Natural killer cell treated with Interleukin-12 subunit alpha and Interleukin-12 subunit beta and Interleukin-15 and Interleukin-18, amount 100 ng/mL, for 72 hours (primary cell): ENCODE measurements at places on chromosomes 3 and 15. TPM values are rescaled to one million over a fixed set of nuclear protein-coding genes. Genes with fewer than 3 reads are reported as not detected.

The LHFPL4 gene
- not detected for total RNA-seq

The CHCHD6 gene
- 13.3 TPM for total RNA-seq

The TMC3 gene
- total RNA-seq, result not detected

The ATP2B2 gene
- total RNA-seq, result not detected

The CAV3 gene
- not detected for total RNA-seq

The RETNLB gene
- total RNA-seq, result not detected

The CEMIP gene
- 0.19 TPM for total RNA-seq

The KLHL24 gene
- 9.8 TPM for total RNA-seq

The ADGRG7 gene
- total RNA-seq, result not detected

The TRH gene
- not detected for total RNA-seq

The ACVR2B gene
- total RNA-seq, result 3.1 TPM

The RTP4 gene
- 6.7 TPM for total RNA-seq

The CXCR6 gene
- 5.3 TPM for total RNA-seq

The TMCC1 gene
- 21.5 TPM for total RNA-seq

The ZPLD1 gene
- not detected for total RNA-seq

- peaks cover 8% of the 10 kb centered on the region for H3K36me3 ChIP-seq
- H3K27me3 ChIP-seq, result no peaks in the 10 kb centered on the region
- peak overlapping the region; percentile 98 for H3K27ac ChIP-seq
Observed at GRCh38 chr15:58517252-58517681, 85.5 kb downstream of the LIPC start.

GRCh38 chr3:111582120-111582474, 13.0 kb downstream of the ZBED2 start:
- no peaks in the 10 kb centered on the region for H3K27me3 ChIP-seq
- H3K27ac ChIP-seq, result peak overlapping the region; percentile 62
- peaks cover 67% of the 10 kb centered on the region for H3K36me3 ChIP-seq
- no peak overlapping the region for H3K4me3 ChIP-seq
- DNase-seq, result no peak

DNA sequence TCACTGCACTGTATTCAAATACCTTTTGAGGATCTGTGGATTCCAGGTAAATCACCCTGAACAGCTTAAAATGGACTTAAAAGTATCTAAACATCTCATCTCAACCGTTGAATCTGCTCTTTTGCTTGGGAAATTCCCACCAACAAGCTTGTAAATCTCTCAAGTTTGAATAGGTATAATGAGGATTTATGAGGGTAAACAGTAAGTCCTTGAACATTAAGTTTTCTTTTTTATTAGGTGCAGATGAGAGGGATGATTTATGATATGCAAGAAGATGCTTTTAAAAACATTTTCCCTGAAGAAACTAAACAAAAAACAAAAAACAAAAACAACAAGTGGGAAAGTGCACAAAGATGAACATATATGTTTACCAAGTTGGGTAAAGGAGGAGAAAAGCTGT, 290.6 kb downstream of the ROBO1 start:
- H3K36me3 ChIP-seq, result no peaks in the 10 kb centered on the region
- H3K27ac ChIP-seq, result no peak overlapping the region
- H3K27me3 ChIP-seq, result no peaks in the 10 kb centered on the region
- no peak overlapping the region for H3K4me3 ChIP-seq
- no peak for DNase-seq

DNA sequence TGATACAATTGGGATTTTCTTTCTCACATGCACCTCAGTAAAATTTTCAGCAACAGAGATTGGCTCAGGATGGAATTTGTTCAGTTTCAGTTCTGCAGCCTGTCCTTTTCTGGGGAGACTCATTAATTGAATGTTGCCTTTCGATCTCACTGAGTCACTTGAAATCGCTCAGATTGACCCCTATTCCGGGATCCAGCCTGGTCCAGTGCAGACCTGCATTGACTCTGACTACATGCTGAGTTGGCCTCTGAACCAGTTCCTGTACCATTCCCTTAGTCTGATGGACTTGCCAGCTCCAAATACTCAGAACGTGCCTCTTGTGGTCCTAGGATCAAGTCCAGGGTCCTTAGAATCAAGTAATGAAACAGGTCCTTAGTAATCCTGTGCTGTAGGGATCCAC, 9.4 kb downstream of the IGF1R start:
- peaks cover 10% of the 10 kb centered on the region for H3K4me1 ChIP-seq
- DNase-seq, result no peak
- no peak overlapping the region for H3K27ac ChIP-seq

DNA sequence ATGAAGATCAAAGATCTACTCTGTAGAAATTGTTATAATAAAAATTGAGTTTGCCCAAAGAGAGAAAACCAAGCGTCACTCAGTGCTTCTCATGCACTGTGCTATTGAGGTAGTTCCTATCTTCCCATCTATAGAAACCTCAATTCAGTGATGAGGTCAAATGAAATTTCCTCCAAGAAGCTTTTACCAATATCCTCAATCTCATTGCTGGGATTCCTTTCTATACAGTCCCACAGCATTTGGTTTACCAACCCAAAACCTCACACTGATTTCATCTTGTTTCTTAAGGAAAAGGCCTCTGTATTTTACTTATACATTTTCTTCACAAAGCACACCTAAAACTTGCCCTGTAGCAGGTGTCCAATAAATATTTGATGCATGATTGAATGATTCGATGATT, 147.2 kb downstream of the ALCAM start:
- no peak overlapping the region for H3K27ac ChIP-seq
- no peak overlapping the region for H3K4me3 ChIP-seq
- H3K36me3 ChIP-seq, result no peaks in the 10 kb centered on the region
- no peaks in the 10 kb centered on the region for H3K4me1 ChIP-seq
- no peak for DNase-seq

- no peaks in the 10 kb centered on the region for H3K27me3 ChIP-seq
- peaks cover 25% of the 10 kb centered on the region for H3K4me1 ChIP-seq
- H3K27ac ChIP-seq, result peak within 1 kb of the TSS; percentile 88
Observed at GRCh38 chr3:143119009-143119914, at the start of gene CHST2. Gene CHST2 (plus strand): TSS chr3:143119771. CDS start chr3:143120817, 1,046 bp downstream.

DNA sequence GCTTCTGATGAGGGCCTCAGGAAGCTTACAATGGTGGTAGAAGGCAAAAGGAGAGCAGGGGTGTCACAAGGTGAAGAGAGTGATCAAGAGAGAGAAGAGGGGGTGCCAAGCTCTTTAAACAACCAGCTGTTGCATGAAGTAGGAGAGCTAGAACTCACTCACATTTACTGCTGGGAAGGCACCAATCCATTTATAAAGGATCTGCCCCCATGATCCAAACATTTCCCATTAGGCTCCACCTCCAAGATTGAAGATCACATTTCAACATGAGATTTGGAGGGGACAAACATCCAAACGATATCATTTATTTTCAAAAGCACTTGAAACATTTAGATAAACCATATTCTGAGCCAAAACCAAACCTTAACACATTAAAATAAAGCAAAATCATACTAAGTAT, 26.3 kb downstream of the ANKRD28 start:
- peaks cover 41% of the 10 kb centered on the region for H3K4me1 ChIP-seq
- peak overlapping the region; percentile 38 for H3K27ac ChIP-seq
- H3K36me3 ChIP-seq, result peaks cover 13% of the 10 kb centered on the region
- no peaks in the 10 kb centered on the region for H3K27me3 ChIP-seq
- DNase-seq, result no peak
- no peak overlapping the region for H3K4me3 ChIP-seq

DNA sequence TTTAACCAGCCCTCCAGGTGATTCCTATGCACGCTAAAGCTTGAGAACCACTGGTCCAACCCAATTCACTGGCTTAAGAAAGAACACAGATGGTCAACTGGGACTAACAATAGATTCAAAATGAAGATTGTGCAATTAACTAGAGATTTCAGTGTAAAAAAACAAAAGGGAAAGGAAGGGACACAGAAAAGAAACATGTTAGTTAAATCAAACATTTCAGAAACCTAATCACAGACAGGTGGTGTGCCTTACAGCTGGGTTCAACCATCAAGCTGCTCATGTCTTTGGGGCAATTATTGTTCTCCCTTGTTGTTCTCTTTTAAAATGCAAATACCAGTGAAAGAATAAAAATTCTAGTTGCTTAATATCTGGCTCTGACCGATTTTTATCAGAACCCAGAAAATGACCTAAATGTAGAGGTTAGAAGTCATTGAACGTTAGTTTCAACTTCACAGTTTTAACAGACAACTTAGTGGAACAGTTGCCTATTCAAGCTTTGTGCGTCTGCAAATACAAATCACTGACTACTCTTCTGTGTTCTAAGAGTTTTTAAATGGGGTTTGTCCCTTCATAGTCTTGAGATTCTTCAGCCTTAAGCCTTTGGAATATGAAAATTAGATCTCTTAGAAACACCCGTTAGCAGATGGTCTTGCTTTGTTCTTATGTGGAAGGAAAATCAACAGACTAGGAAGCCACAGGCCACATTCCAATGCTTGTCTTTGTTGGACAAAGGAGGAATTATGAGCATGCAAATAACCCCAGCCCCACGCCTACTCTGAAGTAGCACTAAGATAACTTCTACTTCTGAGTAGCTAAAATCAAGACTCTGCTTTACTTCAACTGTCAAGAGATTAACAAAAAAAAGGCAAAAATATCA, 223.4 kb downstream of the ATP8B4 start:
- peaks cover 15% of the 10 kb centered on the region for H3K4me1 ChIP-seq
- no peak for DNase-seq
- peaks cover 43% of the 10 kb centered on the region for H3K36me3 ChIP-seq
- no peak overlapping the region for H3K27ac ChIP-seq

- H3K36me3 ChIP-seq, result peaks cover 5% of the 10 kb centered on the region
- DNase-seq, result no peak
- peaks cover 8% of the 10 kb centered on the region for H3K4me1 ChIP-seq
- peaks cover 2% of the 10 kb centered on the region for H3K27me3 ChIP-seq
- H3K4me3 ChIP-seq, result no peak overlapping the region
- no peak overlapping the region for H3K27ac ChIP-seq
Observed at GRCh38 chr3:119586733-119587172, 7.5 kb downstream of the ADPRH start.

GRCh38 chr3:122679882-122680474, 661 bp upstream of the PARP14 start:
- no peaks in the 10 kb centered on the region for H3K27me3 ChIP-seq
- H3K4me3 ChIP-seq, result peak overlapping the region; percentile 94
- peaks cover 53% of the 10 kb centered on the region for H3K4me1 ChIP-seq
- peak overlapping the region; percentile 98 for H3K27ac ChIP-seq

DNA sequence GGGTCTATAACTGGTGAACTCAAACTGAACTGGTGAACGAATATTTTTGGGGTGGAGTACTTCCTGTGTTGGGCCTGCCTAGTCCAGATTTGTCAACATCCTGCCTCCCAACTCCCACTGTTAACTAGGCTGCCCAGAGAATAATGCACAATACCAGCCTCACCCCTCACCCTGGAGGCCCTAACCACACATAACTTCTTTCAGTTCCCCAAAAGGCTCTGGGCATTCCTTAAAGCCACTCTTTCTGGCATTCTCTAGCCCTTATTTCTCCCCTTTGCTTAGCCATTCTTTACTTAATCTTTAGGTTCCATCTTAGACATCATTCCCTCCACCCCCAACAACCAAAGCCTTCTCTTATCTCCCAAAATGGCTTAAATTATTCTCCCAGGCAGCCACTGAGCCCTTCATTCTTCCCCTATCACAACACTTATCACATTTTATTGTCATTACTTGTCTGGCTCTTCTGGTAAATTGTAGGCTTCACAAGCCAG, 9.1 kb upstream of the SEC11A start:
- peak overlapping the region; percentile 30 for H3K4me3 ChIP-seq
- peaks cover 18% of the 10 kb centered on the region for H3K4me1 ChIP-seq
- no peak for DNase-seq
- H3K27ac ChIP-seq, result peak overlapping the region; percentile 74
- H3K27me3 ChIP-seq, result no peaks in the 10 kb centered on the region
- no peaks in the 10 kb centered on the region for H3K36me3 ChIP-seq

DNA sequence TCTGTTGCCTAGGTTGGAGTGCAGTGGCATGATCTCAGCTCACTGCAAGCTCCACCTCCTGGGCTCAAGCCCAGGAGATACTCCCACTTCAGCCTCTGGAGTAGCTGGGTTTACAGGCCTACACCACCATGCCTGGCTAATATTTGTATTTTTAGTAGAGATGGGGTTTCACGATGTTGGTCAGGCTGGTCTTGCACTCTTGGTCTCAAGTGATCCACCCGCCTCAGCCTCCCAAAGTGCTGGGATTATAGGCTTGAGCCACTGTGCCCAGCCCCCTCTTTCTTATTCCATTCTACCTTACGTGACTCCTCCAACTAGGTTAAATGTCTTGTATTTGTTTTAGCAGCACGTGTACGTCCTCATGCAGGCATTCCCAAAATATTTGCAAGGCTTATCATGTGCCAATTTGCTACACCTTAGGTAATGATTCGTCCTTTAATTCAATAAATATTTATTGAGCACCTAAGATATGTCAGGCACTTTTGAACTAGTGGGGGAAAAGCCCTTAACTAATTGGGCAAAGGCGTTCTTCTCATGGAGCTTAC, 14.9 kb upstream of the MAGI1 start:
- no peak overlapping the region for H3K27ac ChIP-seq
- peaks cover 3% of the 10 kb centered on the region for H3K27me3 ChIP-seq
- no peak overlapping the region for H3K4me3 ChIP-seq
- H3K4me1 ChIP-seq, result no peaks in the 10 kb centered on the region
- no peak for DNase-seq

GRCh38 chr3:47847801-47848518, 45.0 kb downstream of the DHX30 start:
- H3K27ac ChIP-seq, result no peak overlapping the region
- no peak overlapping the region for H3K4me3 ChIP-seq
- no peaks in the 10 kb centered on the region for H3K27me3 ChIP-seq
- peaks cover 4% of the 10 kb centered on the region for H3K36me3 ChIP-seq

- no peak overlapping the region for H3K4me3 ChIP-seq
- peaks cover 36% of the 10 kb centered on the region for H3K27me3 ChIP-seq
- H3K27ac ChIP-seq, result no peak overlapping the region
- H3K36me3 ChIP-seq, result no peaks in the 10 kb centered on the region
Observed at GRCh38 chr3:194023501-194024280, 112.3 kb upstream of the HES1 start.

- H3K27ac ChIP-seq, result peak overlapping the region; percentile 82
- no peaks in the 10 kb centered on the region for H3K27me3 ChIP-seq
- H3K4me1 ChIP-seq, result peaks cover 18% of the 10 kb centered on the region
- no peak for DNase-seq
- no peak overlapping the region for H3K4me3 ChIP-seq
- H3K36me3 ChIP-seq, result peaks cover 8% of the 10 kb centered on the region
Observed at GRCh38 chr3:58388550-58389091, 45.0 kb downstream of the PDHB start.

DNA sequence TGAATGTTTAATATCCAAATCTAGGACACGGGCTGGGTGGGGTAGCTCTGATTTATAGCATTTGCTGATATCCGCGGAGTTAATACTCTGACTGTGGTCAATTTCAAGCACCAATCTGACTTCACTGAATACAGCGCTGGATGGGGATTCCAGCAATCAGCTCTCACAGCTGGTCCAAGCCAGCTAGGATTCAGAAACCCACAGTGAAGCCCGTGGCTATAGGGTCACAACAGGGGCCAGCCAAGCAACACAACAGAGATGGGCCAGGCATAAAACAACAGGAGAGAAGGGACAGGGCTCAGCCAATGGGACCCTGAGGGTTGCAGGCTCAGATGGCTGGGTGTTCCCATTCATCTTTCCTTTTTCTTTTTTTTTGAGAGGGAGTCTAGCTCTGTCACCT, 5.4 kb upstream of the LMAN1L start:
- H3K27me3 ChIP-seq, result no peaks in the 10 kb centered on the region
- H3K27ac ChIP-seq, result peak overlapping the region; percentile 85
- peaks cover 27% of the 10 kb centered on the region for H3K4me1 ChIP-seq
- DNase-seq, result no peak
- peaks cover 6% of the 10 kb centered on the region for H3K36me3 ChIP-seq
